Pulmonary artery endothelial cell (primary cell): ENCODE measurements at places on chromosomes 4 and X. TPM values are rescaled to one million over a fixed set of nuclear protein-coding genes. Genes with fewer than 3 reads are reported as not detected.
A peak's percentile ranks its signal among the peaks of the same experiment; 100 is the strongest.

GRCh38 chrX:119778829-119779228 is 12.6 kb downstream of the RPL39 start:
- no peak for DNase-seq

GRCh38 chrX:46582966-46583365 is 9.4 kb downstream of the CHST7 start:
- no peak for DNase-seq

DNA sequence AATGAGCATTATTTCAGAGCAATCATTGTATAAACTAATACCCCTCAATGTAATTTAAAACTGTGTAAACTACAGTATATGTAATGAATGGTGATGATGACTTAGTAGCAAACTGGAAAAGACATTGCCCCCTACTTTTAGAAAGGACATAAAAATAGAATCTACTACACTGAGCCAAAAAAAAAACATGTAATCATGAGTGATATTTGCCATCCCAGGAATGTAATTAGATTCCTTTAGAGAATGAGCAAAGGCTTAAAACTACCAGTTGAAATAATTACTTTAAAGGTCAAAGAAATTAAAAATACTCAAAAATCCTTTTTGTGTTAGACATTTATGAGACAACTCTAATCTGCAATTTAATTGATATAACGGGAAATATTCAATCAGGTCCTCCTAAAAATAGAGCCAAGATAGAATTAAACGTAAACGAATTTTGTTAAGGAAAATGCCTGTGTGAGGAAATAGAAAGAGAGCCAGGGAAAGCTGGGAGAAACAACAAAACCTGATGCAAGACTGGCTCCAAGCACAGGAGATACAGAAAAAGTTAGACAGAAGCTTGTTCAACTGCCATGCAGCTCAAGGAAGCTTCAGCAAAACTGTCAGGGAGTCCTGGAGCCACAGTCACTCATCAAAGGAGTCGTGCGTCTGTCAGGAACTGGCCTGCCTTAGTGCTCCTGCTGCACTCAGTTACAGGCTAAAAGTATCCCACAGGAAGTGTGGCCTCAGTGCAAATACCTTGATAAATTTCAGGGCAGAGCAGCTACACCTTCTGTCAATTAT is 655.7 kb upstream of the INTU start:
- no peak for DNase-seq

DNA sequence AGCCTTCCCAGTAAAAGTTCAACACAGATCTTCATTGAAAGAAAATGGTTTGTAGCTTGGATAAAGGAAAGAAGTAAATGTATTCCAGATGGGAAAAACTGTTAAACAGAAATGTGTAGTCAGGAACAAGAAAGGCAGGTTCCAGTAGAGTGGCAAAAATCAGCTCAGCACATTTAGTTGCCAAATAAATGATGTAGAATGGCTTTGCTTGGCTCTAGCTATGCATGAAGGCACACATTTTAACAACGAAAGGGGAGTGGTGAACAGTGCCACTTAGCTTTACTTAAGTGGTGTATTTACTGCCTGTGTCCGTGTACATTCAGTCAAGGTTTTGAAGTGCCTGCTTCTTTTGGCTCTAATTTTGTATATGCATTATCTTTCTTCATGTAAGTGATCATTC is 644.5 kb upstream of the ATOH1 start:
- no peak for DNase-seq

DNA sequence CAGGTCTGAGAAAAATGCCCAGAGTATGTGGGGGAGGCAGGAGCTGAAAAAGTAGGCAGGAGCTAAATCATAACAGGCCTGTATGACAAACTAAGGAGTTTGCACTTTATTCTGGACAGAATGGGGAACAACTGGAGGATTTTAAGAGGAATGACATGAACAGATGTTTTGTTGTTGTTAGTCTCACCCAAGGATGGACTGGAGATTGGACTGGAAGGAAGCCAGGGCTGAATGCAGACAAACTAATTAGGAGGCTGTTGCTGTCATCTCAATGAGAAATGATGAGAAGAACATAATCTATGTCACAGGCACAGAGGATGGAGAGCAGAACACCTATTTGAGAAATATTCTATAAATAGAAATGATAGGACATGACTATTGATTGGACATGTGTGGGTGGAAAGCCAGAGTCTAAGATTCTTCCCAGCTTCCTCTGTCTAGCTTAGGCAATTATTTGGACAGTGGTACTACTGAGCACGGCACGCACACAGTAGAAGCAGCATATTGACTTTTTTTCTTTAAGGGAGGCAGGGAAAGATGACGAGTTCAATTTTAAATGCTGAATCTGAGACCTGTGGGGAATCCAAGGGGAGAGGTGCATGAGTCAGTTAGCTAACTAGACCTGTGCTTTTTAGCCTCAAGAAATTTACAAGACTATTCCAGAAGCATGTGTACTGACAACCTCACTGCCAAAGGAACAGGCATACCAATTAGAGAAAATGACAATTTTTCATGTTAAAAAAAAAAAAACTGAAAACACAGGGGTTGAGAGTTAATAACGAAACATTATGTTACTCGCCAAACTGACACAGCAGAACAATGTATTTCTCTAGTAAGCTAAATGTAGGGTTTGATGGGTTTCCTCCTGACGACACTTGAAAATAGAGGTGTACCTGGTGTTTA is 963 bp upstream of the USO1 start:
- no peak for DNase-seq

- peak; percentile 30 for DNase-seq
Observed at GRCh38 chrX:44770121-44770520, 73.7 kb upstream of the DUSP21 start.

DNA sequence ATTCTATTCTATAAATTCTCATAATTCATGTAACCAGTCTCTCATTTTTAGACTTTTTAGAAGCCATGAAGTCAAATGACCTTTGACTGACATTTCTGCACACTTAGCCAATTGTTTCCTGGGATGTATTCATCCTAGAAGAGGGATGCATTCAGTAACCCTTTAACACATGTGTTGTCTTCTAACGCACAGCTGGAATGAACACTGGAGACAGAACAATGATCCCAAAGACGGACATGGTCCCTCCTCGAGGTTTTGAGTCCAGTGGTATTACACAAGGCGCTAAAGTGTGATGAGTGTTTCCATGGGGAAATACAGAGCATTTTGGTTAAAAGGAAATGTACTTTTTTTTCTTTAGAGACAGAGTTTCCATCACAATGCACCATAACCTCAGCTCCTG is 39.8 kb upstream of the CLDN24 start:
- DNase-seq, result no peak

GRCh38 chrX:119871245-119871598 is 311 bp downstream of the RNF113A start:
- no peak for DNase-seq

GRCh38 chr4:131603705-131604104 is 1545.4 kb upstream of the PCDH10 start:
- no peak for DNase-seq

DNA sequence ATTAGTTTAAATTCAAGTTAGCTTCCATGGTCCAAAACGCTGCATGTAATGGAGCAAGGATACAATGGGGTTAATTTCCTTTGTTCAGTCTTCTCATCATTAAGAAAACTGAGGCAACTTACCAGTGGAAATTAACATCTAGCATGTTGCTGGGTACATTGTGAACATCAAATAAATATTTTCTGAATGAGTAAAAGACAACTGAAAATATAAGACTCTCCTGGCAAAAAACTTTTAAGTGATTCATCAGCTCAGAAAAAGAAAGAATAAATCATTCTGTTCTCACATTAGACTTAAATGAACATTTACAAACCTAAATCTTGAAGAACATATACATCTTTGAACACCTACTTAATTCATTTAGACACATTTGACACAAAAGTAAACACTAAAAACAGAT is 138.4 kb upstream of the ETNPPL start:
- DNase-seq, result no peak

- DNase-seq, result no peak
Observed at GRCh38 chr4:139896091-139896604, 230.5 kb downstream of the MGST2 start.

DNA sequence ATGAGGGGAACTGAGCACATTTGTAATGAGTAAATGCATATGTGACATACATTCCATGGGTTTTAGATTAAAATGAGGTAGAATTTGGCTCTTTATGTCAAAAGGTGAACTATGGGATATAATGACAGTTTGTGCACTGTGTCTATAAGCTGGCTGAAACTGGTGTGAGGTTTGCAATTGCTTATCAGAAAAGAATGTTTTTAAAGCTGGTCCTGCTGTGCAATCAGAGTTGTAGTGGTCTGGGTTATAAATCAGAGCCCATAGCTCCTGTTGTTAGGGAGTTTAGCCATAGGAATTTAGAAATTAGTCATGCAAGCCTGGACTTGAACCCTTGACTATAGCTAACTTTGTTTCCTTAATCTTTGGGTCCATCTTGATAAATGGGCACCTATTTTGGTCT is 23.1 kb upstream of the GATB start:
- no peak for DNase-seq

DNA sequence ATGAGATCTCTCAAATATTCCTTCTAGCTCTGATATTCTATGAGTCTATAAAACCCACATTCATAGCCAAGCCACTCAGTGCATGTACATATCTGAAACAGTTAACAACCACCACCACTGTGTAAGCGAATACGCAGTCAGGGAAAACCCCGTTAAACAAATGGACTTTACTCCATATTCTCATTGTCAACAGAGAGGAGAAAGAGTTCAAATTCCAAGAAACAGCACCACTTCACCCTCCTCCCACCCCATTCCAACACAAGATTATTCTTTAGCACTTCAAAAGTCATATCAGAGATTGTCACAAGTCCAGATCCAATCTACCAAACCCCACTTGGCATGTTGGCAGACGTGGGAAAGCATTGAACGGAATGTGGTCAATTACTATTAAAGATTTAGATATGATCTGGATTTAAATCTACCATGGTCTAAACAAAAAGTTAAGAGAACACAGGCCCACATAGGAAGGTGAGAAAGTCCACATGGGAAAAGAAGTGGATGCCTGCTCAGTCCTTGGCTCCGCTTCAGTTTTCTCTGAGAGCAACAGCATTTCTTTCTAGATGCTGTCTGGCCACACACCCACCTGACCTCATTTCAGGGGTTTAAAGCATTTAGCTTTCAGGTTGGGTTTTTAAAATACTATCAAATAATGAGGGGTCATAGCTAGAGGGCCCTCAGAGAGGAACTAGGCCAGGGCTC is 39.8 kb upstream of the KLHL13 start:
- no peak for DNase-seq

GRCh38 chr4:77804471-77804870 is 14.7 kb downstream of the CNOT6L start:
- no peak for DNase-seq

DNA sequence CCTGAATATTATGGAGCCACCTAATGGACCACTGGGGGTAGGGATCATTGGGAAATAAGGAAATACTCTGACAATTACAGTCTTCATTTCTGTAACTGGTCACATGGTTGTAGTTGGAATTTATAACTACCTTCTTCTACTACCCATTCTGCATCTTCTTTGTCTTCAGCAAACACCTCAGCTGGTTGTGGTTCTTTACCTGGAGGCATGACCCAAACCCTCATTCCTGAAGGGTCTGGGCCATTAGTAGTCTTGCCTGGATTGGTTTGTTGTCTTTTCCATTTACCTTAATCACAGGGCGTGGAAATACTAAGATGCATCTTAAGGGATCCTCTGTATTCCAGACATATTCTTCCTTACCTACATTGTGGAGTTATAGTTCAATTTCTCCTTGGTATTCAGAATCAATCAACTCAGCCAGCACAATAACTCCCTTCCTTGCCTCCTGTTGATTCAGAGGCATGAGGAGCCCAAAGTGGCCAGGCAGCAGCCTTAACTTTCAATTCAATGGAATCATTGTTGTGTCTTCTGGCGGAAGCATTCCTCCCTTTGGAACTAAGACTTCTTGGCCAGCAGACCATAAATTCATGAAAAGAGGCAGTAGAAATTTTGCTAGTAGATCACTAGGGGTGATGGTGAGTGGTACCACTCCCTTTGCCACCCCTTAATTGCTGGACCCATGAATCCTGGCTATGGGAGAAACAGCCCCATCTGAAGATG is 75.7 kb upstream of the RAP2C start:
- DNase-seq, result no peak

DNA sequence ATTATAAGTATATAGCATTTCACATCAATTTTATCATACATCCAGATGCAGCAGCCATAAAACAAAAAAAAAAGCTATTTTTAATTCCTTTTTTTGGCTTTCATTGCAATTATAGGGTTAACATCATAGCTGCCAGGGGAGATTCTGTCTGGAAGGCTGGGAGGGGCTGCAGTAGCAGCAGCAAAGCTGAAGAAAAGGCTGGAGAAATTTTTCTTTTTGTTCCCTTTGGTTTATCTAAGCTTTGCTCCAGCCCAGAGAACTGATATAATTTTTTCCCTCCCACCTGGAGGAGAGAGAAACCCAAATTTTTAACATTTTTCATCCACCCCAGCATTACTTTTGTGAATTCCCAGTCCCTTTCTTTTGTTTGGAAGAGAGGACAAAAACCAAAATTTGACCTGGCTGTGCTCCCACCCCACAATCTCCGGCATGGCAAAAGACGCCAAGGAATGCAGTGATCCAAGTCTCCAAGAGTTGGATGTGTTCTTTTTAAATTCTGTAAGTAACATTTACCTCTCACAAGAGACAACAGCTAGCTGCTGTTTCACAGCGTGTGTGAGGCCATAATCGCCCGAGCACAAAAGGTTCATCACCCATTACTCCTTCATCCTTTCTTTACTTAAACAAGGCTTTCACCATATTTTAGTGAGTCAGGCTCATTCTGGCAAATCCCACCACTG is 25.1 kb upstream of the FAM156A start:
- no peak for DNase-seq

GRCh38 chr4:113157086-113157857 is 107.8 kb downstream of the ANK2 start:
- DNase-seq, result no peak

SYN1 gene
- total RNA-seq, result not detected in 2 replicates

ALPK1 gene
- total RNA-seq, result 7.1 and 8.9 TPM in 2 replicates

DUSP9 gene
- 0.04 and 0.26 TPM in 2 replicates for total RNA-seq

SEPTIN11 gene
- total RNA-seq, result 163 and 206 TPM in 2 replicates

ERCC6L gene
- 4.7 and 8.3 TPM in 2 replicates for total RNA-seq

MBNL3 gene
- 1.4 and 2.0 TPM in 2 replicates for total RNA-seq

IQSEC2 gene
- 3.6 and 3.9 TPM in 2 replicates for total RNA-seq

SMIM9 gene
- total RNA-seq, result not detected in 2 replicates

RPL9 gene
- total RNA-seq, result 1,613 and 2,626 TPM in 2 replicates
